AG08395 (cell line): ENCODE measurements at places on chromosomes 2 and 18.
A peak's percentile ranks its signal among the peaks of the same experiment; 100 is the strongest.

- DNase-seq: no peak
Measured at GRCh38 chr2:6845903-6846302, 19.8 kb downstream of the CMPK2 start.

DNA sequence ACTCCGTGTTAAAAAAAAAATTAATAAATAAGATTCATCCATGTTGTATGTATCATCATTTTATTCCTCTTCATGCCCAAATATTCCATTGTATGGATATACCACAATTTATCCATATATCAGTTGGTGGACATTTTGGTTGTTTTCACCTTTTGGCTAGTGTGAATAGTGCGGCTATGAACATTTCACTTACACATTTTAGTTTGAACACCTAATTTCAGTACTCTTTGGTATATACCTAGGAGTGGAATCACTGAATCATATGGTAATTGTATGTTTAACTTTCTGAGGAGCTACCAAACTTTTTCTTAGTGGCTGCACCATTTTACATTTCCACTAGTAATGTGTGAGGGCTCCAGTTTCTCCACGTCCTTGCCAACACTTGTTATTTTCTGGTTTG lies 20.0 kb downstream of the CDCA7 start:
- DNase-seq: no peak

- DNase-seq: no peak
Measured at GRCh38 chr2:44207102-44207501, 38.4 kb downstream of the PPM1B start.

- DNase-seq: no peak
Measured at GRCh38 chr18:74294526-74294925, 2.8 kb upstream of the CYB5A start.

DNA sequence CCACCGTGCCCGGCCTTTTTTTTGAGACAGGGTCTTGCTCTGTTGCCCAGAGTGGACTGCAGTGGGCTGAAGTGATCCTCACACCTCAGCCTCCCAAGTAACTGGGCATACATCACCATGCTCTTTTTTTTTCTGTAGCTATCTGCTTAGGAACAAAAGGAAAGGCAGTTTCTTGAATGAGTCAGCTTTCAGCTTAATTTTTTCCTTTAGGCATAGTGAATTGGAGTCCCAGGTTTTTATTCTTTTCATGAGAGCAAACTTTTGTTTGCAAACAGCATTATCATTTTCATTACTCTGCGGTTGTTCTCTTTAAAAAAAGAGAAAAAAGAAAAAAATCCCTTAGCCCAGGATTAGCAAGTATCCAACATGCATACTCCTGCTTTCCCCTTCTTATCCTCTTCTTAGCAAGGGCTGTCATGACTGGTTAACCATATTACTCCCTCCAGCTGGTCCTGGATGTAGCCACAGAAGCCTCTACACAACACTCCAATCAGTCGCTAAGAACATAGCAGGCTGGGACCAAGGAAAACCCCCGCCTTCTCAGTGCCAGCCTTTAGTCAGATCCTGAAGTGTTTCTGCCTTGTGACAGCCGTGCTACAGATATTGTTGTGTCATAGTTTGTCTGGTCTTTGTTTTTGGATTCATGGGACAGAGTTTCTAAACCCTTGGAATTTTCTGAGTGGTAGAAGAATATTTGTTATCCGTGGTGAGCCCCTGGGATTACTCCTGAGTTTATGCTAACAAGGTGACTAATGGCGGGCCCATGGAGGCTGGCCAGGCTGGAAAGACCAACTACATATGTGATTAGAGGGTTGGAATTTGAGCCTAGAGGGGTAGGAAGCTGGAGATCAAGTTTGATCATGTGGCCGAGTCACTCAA lies 23.3 kb upstream of the ST3GAL5 start:
- DNase-seq: peak; percentile 65
